Hindlimb muscle (tissue), 1 donor: ENCODE measurements at places on chromosomes 7 and 10. TPM values are rescaled to one million over a fixed set of nuclear protein-coding genes. Genes with fewer than 3 reads are reported as not detected.

GRCh38 chr10:73816917-73817729, 5.7 kb upstream of the NDST2 start:
- DNase-seq = no peak

DNA sequence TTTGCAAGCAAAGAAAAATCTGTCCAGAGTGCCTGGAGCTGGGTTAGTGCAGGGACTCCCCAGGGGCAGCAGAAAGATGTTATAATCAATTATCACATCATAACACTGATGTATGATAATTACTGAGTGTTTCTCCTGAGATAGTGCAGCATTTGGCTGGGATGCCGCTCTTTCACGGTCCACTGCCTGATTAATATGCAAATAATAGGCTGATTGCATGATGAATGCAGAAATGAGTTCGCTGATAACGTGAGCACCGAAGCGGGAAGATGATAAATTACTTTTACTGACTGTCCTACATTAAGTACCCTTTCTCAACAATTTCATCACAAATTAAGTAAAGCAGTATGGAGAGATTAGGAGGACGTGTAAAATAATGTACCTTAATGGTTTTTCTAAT, 71.4 kb upstream of the SH2B2 start:
- DNase-seq = no peak

Gene SPAM1
- not detected for polyA plus RNA-seq

DNA sequence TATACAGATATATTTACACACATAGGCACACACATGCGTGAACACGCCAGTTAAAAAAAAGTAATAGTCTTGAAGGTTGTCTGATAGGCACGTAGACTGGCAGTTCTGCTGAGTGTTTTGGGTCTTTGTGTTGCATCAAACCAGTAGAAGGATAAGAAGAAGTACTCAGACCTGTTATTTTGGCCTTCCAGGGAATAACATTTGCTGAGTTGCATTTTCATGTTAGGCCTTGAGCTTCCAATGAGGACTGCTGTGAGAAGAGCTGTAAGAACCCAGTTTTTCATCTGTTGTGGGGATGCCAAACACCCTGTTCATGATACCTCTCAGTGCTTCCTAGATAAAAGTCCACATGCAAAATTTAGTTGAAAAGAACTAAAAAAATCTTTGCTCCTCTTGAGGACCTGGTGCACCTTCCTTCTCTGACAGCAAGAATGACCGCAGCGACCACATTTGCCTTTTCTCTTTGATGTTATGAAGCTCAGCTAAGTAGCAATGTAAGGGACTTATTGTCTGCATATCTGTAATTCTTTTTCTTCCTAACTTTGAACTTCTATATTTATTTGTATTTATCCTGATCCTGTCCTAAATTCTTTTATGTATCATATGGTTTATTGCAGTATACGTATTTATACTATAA, 27.2 kb downstream of the HIPK2 start:
- DNase-seq = no peak

DNA sequence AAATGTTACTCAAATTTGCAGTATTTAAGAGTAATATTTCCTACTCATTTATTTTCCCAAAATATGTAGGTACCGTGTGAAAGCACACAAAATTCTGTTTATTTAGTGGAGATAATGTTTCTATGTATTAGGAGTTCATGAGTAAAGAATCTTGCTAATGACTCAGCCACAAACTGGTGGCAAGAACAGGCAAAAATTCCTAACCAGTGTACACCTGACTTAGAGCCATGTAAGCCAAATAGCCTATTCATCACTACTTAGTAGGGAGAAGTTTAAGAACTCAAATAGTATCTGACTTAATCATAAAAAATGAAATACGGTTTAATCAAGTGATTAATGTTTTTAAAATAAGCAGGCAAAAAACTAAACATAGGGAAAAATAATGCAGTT, 169.0 kb downstream of the SRPK2 start:
- no peak for DNase-seq

Gene EIF5AL1
- polyA plus RNA-seq = 1.6 TPM

- DNase-seq = no peak
These were observed 89.7 kb upstream of the RPA3 start for GRCh38 chr7:7808156-7808555.

Gene LRRTM3
- 2.0 TPM for polyA plus RNA-seq

DNA sequence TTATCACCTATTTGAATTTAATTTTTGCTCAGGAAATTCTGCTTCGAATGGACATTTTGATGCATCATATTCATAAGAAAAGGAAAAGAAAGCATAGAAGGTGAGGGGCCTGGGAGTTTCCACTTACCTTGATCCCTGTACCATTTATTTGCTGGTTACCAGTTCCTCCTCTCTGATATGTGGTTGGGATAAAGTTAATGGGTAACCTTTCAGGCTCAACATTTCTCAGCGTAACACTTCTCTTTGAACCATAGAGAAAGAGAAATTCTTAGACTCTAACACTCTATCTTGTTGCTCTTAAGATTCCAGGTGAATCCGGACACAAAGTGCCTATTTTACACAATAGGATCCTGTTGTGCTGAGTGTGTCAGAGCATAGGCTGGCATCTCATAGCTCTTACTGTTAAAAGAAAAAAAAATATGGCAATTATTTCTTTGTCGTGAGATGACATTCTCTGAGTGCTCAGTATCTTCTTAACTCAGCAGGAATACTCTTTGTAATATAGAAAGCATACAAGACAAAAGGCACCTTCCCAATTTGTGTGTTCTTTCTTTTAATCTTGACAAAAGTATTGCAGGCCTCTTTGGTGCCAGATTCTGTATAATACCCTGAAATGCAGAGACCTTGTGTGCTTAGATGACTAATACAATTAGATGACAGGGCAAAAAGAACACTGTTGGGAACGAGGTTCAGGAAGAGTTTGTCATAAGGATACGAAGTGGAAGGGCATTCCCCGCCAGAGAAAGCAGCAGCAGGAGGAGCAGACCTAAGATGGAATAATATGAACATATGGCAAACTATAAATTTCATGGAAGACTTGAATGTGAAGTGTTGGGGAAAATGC, 689.6 kb downstream of the NRG3 start:
- DNase-seq = no peak

DNA sequence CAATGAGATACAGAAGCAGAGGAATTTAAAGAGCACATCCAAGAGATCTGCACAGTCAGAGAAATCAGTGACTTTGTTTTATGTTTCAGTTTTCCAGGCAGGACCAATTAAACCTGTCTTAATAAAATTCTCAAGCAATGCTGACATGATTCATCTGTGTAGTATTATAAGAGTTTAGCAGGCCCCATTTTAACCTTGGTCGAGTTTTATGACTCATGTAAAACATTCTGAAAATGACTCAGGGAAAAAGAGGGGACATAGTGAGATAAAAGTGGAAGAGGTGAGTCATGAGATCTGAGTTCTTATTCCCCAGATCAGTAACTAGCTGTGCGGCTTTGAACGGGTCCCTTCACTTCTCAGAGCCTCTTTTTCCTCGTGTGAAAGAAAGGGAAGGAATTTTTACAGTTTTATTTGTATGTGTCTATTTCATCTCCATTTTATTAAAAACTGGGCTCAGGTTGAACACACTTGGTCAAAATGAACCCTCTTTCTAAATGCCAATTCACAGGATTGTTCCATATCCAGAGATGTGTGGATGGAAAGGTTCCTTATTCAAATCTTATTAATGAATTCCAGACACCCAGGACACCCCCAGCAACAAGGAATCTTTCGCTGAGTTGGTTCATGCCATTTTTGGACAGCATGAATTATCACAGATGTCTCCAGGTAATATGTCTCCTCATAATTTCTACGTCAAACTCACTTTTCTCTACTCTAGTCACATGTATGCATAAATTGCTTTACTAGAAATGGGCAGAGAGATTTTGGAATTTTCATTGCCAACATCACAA, 143.2 kb downstream of the JAZF1 start:
- DNase-seq = no peak

GRCh38 chr10:78584681-78585080, 484.1 kb upstream of the ZMIZ1 start:
- DNase-seq = peak; percentile 31

DNA sequence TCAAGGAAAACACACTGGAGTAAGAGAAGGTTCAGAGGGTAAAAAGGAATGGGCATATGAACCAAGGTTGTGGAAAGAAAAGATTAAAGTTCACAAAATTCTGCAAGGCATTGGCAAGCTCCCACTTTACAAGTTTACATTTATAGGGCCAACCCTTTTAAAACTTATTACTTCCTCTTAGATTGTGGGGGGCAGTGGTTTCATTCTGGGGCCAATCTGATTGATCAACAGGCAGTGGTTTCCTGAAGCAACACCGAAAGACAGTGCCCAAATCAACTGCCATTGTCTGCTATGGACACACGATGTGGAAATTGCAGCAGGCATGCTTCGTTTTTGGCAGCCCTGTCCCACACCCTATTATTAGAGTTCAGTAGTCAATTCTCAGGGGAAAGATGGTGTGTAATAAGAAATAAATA, 154.0 kb downstream of the SGMS1 start:
- DNase-seq = no peak

- DNase-seq = no peak
These were observed 155.4 kb downstream of the TWIST1 start for GRCh38 chr7:18962031-18962430.

Gene EPO
- polyA plus RNA-seq = not detected

DNA sequence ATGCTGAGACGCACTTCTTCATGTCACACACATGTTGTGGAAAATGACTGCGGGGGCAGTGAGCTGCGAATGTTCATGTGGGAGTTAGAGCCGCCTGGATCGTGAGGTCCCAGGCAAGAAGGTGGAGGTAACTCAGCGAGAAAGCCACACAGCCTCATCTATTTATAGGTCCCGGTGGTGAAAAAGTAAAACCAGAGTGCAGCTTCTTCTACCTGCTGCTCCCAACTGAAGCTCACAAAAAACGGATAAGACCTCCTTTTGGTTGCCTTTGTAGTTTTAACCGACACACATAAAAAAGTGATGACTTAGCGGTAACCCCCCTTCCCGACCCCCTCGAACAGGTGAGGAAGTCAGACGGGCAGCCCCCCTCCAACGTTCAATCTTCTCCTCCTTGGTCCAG, 276.9 kb downstream of the GATA3 start:
- no peak for DNase-seq

DNA sequence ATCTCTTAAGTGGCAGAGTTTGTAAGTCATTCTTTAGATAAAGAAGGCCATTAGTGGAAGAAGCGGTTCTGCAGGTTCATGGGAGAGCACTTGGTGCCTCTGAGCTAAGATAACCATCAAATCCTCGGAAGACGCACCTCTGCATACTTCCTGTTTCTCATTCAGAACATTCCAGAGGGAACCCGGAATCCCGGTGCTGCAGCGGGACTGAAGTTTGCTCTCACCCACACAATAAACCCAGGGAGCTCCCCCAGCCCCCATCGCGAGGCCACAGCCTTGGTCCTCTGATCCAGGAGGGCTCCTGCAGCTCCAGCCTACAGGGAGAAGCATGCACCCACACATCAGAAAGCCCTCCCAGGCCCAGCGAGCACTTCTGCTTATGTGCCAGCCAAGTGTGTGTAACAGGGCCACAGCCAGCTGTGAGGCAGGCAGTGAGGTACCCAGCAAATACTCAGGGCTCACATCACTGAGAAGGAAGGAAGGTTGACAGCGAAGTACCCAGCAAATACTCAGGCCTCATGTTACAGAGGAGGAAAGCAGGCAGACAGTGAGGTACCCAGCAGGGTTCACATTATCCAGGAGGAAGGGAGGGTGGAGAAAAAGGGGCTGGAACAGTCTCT, 142.4 kb downstream of the DIP2C start:
- no peak for DNase-seq

GRCh38 chr7:11753433-11753832, 78.6 kb downstream of the THSD7A start:
- peak; percentile 29 for DNase-seq

Gene MTPN
- 100 TPM for polyA plus RNA-seq

DNA sequence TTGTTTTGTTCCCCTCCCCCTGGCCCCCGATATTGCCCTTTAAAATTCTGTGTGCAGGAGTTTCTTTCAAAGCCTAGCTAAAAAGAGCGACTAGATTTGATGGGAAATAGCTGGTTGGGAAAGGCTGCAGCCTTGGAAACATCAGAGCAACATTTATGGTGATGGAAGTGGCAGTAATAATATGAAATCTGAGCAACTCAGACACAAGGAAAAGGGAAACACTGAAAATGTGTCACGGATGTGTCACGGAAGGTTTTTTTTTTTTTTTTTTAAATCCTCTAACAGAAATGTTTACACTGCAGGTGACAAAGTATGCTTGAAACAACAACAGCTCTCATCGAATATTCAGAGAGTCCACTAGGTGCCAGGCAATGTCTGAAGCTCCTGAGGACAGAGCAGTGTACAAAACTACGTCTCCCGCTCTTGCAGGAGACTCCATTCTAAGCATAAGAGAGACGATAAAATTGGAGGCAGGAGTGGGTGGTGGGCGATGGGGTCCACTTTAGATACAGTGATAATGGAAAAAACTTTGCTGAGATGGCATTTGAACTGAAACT, 143.0 kb downstream of the RSU1 start:
- DNase-seq = no peak

GRCh38 chr7:145812218-145812617, 304.4 kb upstream of the CNTNAP2 start:
- no peak for DNase-seq

- no peak for DNase-seq
These were observed 359.6 kb downstream of the ARL4A start for GRCh38 chr7:13047061-13047460.

DNA sequence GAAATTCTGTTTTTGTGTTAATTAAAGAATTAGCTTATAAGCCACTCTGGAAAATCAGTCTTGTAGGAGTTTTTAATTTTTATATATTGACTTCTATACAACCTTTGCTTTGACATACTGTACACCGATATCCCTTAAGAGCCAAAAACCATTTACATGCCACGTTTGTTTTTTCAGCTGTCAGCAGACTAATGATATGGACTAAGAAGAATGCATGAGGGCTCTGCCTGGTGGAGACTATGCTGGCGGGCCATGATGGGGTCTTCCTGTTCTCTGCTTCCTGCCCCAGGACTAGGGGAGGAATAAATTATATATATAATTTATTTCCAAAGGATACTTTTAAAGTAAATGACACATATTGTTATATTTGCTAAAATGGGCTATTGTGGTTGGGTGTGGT, 96.3 kb downstream of the CDK14 start:
- no peak for DNase-seq

GRCh38 chr10:5076615-5077014, 17.6 kb upstream of the AKR1C3 start:
- no peak for DNase-seq

GRCh38 chr7:75814407-75814947, 871 bp upstream of the CCL24 start:
- DNase-seq = no peak

DNA sequence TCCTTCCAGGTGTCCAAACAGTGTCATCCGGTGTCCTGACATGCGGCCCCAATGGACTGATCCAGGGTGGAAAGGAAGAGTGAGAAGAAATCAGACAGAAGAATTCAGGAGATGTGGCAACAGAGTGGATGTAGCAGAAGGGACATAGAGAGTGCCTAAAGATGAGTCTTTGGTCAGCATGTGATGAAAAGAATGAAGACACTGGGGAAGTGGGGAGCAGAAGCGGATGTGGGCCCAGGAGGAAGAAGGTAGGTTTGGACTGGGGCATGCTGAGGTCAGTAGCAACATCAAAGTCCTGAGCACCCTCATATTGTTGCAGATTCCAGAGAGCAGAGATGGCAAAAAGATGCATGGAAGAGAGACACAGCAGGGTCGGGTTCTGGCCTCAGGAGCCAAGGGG, 71.8 kb upstream of the STEAP1B start:
- no peak for DNase-seq

- no peak for DNase-seq
These were observed 540.7 kb downstream of the DNAJB6 start for GRCh38 chr7:157877298-157878090.

GRCh38 chr10:34547695-34548094, 267.4 kb downstream of the PARD3 start:
- no peak for DNase-seq
